GM20000 (cell line): ENCODE measurements at places on chromosomes 12 and 14.
A peak's percentile ranks its signal among the peaks of the same experiment; 100 is the strongest.

- DNase-seq, result peak; percentile 63
Measured at GRCh38 chr14:20680843-20681347, 3.5 kb upstream of the RNASE4 start.

GRCh38 chr12:25710128-25710527, 157.0 kb upstream of the LMNTD1 start:
- no peak for DNase-seq

DNA sequence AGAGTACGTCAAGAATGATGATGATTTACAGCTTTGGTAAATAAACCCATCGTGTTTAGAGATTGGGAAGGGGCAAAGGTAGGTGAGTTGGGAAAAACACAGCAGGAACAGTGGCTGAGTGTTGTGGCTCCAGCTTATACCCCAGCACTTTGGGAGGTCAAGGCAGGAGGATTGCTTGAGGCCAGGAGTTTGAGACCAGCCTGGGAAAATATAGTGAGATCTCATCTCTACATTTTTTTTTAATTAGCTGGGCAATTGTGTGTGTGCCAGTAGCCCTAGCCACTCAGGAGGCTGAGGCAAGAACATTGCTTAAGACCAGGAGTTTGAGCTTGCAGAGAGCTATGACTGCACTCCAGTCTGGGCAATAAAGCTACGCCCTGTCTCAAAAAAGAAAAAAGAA, 77.1 kb downstream of the RASSF9 start:
- no peak for DNase-seq

GRCh38 chr12:79023261-79023660, 158.7 kb downstream of the SYT1 start:
- no peak for DNase-seq

DNA sequence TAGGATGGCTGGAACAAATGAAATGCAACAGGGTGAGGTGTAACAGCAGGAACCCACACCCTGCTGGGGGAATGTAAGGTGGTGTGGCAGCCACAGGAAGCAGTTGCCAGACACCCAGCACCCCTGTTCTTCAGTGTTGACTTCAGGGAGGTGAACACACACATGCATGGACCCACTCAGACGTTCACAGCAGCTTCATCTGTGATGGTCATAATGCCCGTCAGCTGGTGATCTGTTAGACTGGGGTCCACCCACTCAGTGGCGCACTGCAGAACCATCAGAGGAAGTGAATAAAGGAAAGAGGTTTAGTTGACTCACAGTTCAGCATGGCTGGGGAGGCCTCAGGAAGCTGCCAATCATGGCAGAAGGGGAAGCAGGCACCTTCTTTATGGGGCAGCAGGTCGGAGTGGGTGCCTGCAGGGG, 22.7 kb upstream of the TEX22 start:
- no peak for DNase-seq

- peak; percentile 80 for DNase-seq
Measured at GRCh38 chr12:120903412-120904196, 554 bp downstream of the SPPL3 start.

GRCh38 chr14:70962935-70963334, 55.7 kb downstream of the PCNX1 start:
- no peak for DNase-seq

- DNase-seq, result no peak
Measured at GRCh38 chr12:49273726-49274395, 9.0 kb downstream of the TUBA1C start.

DNA sequence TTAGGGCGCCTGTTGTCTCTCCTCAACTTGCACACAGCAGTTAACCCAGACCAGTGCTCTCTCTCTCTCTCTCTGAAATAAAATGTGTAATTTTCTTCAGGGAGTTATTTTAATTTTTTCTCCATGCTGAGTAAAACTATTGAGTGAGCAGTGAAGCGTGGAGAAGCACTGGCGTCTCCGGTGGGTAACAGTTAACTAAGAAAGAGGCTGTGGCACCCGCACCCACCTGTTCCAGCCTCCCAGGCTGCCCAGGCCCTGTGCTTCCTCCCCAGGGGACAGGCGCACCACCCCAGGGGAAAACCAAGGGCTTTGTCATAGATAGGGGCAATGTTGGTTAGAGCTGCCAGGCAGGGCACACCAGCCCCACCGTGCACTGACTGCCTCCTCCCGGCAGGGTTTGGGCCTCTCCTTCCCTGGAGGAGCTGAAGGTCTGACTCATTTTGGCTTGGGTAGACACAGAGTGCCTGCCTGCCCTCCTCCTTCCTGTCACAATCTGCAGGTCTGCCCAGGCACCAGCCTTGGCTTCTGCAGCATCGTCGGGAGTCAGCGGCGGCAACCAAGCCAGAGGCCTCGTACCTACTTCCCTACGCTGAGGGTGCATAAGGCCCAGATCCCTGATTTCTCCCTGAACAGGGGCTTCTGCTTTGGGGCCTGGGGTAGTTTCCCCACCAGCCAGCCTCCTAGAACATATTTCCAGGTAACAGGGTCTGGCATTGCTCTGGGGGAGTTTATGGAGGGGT, 3.9 kb downstream of the HOXC5 start:
- no peak for DNase-seq

DNA sequence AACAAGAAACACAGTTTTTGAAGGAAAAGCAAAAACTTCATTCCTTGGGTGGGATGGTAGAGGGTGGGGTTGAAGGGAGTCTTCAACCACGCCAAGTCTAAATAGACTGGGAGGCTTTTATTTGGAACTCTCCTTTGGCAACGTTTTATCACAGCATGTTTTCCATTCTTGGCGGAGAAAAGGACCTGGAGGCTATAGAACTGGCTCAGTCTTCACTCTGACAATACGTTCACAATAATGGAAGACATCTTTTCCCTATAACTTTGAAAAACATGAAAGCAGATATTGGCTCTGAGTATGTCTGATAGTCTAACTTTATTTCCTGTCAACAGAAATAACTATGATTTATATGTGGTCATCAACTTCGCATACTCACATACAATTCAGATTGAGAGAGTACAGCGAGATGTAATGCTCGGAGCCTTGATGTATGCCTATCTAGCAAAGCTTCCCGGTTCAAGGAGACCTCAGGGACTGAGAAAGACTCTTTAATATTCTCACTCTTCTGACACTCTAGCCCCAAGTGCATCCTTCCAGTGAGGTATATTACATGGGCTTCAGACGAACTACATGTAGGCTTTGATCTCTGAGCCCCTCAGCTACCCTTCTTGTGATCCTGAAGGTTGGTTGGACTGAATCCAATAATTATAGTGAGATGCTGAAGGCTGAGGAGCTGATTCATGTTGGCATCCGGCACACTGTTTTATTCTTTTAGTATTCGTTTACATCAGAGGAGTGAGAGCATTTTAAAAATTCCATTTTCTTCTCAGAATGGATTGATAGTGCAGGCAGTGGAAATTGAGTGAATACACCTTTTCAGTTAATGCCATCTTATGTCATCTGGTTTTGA, 14.0 kb downstream of the TMEM30B start:
- no peak for DNase-seq

GRCh38 chr12:78938341-78939084, 73.9 kb downstream of the SYT1 start:
- DNase-seq, result no peak

GRCh38 chr12:75558287-75558686, 46.9 kb upstream of the KRR1 start:
- no peak for DNase-seq

DNA sequence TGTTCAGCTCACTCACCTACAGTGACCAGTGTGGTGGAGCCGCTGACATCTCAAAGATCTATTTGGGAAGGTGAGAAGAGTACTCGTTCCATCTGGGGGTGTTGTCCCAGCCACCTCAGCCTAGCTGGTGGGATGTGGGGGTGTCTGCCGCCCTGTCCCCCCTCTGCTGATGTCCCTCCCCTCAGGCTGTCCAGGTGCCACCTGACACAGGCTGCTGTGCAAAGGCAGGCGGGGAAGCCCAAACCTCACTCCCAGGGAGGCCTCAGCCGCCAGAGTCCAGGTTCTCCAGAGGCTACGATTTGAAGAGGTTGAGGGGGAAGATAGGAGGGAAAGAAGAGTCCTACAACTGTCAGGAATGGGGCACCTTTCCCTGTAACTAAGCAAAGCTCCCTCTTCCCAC, 51.3 kb upstream of the FKBP4 start:
- no peak for DNase-seq

DNA sequence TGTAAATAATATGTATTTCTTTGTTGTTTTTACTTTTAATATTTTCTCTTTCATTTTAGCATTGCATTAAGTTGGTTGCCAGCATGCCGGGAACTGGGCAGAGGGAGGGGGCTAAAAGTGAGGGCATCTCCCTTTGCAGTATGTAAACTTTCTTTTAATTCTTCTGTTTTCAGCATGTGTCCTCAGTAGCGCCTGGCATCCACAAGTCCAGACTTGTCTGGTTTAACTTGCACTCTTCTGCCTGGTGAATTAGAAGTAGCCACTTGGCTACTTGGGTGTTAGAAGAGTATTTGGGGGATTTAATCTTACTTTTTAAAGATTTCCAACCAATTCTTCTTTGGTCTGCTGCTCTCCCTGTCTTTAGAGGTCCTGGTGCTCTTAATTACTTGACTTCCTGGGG, 117.2 kb upstream of the SCAF11 start:
- no peak for DNase-seq

GRCh38 chr14:72736308-72736707, 157.6 kb downstream of the DPF3 start:
- no peak for DNase-seq

- DNase-seq, result no peak
Measured at GRCh38 chr12:17976202-17976601, 113.8 kb downstream of the RERGL start.

DNA sequence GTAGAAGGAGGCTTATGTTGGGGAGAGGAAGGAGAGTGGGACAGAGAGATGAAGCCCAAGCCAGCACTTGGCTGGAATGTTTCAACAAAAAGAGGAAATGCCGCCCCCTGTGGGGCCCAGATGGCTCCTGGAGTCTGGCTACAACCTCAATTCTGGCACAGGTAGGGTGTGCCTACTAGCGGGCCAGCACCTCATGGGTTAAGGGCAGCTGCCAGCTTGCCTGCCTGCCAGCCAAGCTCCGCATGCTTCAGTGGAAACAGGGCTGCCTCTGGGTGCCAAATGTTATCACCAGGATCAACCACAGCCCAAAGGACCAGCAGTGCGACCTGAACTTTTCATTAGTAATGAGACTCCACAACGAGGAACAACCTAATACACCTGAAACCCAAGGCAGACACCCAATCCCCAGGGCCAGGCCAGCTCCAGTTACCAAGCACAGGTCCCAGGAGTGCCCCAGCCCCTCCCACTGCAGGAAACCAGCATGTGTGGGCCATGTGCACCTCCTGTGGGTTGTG, 11.3 kb downstream of the RAB15 start:
- DNase-seq, result no peak

GRCh38 chr12:95198914-95199313, 18.4 kb downstream of the FGD6 start:
- DNase-seq, result peak; percentile 32

DNA sequence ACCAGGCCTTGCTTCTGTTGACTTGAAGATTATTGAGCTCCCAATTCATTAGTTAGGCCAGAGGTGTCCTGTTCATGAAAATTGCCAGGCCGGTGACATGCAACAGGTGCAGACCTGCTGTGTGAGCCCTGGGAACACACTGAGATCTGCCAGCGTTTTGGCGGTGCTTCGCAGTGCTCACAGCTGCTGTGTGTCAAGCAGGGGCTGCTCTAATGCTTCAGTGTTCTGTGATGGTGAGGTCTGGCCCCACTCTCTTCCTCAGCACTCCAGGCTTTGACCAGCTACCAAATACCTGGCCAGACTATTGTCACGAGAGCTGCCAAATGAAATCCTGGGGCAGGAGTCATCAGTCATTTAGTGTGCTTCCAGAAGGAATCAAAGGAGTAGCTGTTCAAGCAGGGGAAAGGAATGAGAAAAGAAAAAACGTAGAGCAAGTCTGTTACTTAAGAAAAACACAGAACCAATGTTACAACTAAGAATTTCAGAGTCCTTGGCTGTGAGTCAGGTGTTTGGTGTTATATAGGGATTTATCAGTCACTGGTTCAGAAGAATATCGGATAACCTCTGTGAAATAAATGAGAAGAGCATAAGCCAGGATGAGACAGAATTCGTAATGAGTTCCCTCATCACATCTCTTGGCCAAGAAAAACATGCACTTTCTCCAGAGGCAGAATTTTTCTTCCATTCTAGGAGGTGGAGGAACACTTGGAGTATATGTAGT, 150.8 kb downstream of the FBXL14 start:
- no peak for DNase-seq
